ENCODE measurements at places on chromosomes 6 and 20.
A peak's percentile ranks its signal among the peaks of the same experiment; 100 is the strongest.

- ATAC-seq, result no peak
Measured at GRCh38 chr6:72946774-72947173, 278.5 kb downstream of the KHDC1L start.

DNA sequence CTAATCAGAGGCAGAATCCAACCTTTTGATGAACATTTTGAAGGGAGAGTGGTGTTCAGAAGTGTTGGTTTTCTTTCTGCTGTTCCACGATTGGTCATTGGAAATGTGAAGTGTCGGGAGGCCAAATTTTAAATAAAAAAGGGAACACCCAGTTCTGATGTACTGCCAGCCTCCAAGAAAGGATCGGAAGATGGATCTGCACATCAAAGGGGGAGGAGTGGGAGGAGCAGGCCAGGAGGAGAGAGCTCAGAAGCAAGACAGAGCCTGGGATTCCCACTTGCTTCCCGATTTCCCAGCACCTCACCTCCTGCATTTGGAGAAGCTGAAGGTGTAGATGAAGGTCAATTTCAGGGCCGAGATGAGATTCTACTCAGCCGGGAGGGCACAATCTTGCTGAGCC, 55.9 kb upstream of the NAA20 start:
- peak; percentile 90 for ATAC-seq

DNA sequence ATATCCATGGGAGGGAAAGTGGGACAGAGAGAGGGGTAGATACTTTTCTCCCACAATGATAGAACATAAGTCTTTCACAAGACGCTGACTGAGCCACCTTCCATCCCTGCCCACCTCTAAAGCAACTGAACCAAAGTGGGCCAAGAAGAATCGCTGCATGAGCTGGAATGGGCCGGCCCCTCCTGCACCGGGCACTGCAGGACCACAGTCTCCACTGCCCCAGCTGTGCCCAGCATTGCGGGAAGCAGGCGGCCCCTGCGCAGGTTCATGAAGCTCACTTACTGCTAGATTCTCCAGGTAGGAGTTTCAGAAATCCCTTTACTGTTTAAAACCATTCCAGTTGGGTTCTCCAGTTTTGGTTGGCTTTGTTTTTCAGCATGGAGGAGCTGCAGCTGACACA, 32.0 kb upstream of the CST7 start:
- no peak for ATAC-seq

- ATAC-seq, result peak; percentile 90
Measured at GRCh38 chr6:163860287-163861081, 446.0 kb downstream of the QKI start.

GRCh38 chr20:61422636-61423425, 170.8 kb downstream of the CDH4 start:
- no peak for ATAC-seq

GRCh38 chr6:141464490-141464889, 668.2 kb upstream of the GJE1 start:
- peak; percentile 75 for ATAC-seq

GRCh38 chr20:44209686-44210405, 725 bp downstream of the OSER1 start:
- ATAC-seq, result peak; percentile 4

- ATAC-seq, result no peak
Measured at GRCh38 chr20:24665741-24666191, 196.3 kb downstream of the SYNDIG1 start.

DNA sequence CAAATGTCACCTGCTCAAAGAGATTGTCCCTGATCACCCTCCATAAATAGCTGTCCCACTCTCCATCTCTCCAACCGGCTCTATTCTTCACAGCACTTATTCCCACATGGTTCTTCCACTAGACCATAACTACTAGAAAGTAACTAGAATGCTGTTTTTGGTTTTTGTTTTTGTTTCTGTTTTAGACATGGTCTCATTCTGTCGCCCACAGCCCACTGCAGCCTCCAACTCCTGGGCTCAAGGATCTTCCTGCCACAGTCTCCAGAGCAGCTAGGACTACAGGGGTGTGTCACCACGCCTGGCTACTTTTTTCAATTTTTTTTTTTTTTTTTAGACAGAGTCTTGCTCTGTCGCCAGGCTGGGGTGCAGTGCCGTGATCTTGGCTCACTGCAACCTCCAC, 12.2 kb downstream of the MMP24 start:
- no peak for ATAC-seq

GRCh38 chr6:111626441-111626840, 20.8 kb upstream of the TRAF3IP2 start:
- no peak for ATAC-seq

DNA sequence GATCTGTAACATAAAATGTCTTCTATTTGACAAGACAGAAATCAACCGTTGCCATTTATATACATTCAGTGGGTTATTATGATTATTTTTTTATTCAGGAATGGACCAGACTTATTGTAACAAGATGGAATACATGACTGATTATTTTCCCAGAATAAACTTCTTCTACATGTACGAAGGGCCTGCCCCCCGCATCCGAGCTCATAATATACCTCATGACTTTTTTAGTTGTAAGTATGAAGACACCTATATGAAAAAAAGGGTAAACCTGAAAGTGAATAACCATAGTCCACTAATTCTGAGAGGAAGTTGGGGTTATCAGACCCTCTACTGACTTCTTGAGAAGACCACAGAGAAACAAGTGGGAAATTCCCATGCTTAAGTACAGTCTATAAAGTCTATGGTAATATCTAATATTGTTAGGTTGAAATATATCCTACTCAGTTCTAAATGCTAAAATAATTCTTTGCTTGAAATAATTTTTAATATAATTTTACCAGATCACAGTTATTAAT, 15.9 kb downstream of the OR2A4 start:
- no peak for ATAC-seq

GRCh38 chr6:2944405-2945152, 26.8 kb downstream of the SERPINB6 start:
- ATAC-seq, result no peak

DNA sequence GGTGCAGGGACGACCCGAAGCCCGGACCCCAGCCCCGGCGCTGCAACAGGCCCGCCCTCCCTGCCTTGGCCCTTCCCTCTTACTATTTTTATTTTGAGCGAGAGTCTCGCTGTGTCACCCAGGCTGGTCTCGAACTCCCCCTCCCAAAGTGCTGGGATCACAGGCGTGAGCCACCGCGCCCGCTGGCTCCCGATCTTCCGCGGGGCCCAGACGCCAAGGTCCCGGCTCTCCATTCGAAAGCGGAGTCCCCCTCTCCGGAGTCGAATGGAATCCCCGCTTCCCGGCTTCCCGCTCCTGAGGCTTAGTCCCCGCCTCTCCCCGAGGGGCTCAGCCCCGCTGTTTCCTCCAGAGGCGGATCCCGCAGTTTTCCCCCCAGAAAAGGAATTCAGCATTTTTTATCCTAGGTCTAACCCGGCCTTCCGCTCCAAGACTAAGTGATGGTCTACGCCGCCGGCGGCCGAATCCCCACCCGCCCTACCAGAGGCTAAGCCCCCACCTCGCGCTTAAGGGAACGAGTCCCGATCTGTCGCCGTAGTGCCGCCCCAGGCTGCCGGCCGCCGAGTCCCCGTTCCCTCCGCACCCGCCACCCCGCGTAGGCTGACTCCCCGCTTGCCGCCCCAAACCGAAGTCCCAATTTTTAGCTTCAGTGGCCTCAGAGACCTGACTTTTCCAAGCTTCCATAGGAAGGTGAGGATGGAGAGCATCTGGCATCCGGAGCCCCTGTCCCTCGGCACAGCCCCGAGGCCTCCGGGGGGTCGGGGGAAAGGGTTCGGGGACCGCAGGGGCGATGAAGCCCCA, 11.5 kb upstream of the TMC2 start:
- ATAC-seq, result peak; percentile 68

DNA sequence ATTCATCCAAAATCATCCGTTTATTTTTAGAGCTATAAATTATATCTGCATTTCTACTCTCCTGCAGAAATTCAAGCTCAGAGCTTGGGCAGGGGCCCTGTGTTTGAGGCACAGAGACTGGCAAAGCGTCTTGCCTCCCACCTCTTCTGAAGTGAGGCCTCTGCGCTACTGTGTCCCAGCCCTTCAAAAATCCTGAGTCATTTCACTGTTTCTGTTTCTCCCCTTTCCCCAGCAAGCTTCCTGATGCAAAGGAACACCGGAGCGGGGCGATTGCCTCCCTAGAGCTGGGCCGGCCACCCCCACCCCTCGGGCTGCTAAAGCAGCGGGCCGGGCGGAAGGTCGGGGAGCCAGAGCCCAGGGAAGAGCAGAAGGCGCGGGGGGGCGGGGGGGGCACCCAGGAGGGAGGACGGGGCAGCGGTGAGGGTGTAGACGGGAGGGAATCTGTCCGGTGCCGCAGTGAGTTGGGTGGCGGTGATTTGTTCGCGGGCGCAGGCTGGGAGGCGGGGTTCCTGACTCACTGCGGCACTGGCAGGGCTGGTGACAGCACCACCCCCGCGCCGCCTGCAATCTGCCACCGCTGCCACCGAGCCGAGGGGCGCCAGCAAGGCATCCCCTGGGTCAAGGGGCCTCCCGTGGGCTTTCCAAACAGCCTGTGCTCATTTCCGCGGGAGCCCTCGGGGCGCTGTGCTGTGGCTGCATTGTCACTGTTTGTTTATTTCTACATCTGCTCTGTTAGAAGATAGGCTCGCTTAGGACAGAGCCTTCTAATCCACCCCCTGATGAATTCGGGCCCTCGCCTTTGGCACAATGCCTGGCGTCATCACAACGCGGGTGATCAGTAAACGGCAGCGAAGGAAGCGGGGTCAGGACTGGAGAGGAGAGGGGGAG, 46.5 kb upstream of the SNAP25 start:
- ATAC-seq, result peak; percentile 91

GRCh38 chr6:139531148-139532115, 157.0 kb upstream of the CITED2 start:
- ATAC-seq, result peak; percentile 71

GRCh38 chr6:33299237-33299944, 649 bp upstream of the RGL2 start:
- peak; percentile 60 for ATAC-seq

GRCh38 chr20:53569606-53570307, 23.9 kb downstream of the ZNF217 start:
- ATAC-seq, result no peak

DNA sequence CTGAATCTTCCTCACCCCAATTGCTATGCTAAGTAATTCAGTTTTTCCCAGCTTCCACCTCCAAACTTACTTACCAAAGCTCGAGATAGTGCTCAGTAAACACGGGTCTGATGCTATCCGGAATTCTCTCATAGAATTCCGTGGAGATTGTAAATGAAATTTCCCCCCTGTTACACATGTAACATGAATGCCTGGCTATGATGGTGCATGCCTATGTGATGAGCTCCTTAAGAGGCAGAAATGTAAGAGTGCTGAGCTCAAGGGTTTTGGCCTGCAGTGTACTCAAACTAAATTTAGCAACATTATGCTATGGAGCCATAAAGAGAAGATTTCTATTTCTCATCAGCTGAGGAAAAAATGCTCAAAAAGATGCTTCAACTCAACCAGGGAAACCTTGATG, 133.4 kb upstream of the FUT9 start:
- no peak for ATAC-seq

GRCh38 chr6:13273202-13273930, 55.0 kb downstream of the TBC1D7 start:
- ATAC-seq, result no peak

DNA sequence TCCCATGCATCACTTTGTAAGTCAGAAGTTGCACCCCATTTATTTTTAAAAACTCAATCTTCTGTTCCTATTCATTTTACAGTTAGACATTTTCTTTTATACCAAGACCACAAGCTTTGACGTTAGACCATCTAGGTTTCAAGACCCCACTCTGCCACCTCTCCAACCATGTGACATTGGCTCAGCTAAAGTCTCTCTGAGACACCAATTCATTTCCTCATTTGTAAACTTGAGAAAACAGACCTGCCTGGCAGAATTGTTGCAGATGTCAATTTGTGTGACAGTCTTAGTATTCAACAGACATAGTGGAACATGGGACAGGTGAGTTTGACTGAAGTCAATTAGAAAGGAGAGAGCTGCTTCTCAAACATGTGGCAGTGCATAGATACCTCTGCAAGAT, 55.6 kb upstream of the CSE1L start:
- no peak for ATAC-seq

DNA sequence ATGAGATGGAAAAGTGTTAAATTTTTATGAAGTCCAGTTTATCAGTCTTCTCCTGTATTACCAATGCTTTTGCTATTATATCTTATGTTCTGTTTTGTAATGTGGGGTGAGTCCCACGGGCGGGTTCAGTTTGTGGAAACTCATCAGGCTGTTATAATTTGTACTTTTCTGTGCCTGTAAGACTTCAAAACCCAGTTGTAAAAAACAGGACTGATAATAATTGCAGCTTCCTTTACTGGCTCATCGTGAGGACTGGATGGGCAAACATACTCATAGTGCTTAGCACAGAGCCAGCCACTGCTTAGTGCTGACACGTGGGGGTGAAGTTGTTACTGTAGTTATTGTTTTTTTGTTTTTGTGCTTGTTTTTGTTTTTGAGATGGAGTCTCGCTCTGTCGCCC, 45.6 kb downstream of the TGM2 start:
- ATAC-seq, result no peak

DNA sequence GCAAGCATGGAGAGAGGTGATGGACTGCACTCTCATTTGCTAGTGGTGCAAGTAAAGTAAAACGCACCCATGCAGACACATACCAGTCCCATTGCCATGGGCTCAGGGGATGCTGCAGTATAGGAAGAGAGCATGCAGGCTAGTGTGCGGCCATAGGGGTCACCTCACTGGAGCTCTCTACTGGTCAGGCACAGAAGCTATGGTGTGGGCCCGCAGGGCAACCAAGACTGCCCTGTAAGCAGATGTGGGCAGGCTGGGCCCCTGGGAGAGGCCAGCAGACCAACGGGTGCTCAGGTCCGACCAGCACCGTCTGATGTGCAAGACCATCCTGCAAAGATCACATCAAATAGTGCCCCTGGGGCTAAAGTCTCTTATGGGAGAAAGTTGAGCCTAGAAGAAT, 290.7 kb downstream of the HTR1B start:
- no peak for ATAC-seq

- ATAC-seq, result no peak
Measured at GRCh38 chr6:106572436-106572835, 56.9 kb downstream of the RTN4IP1 start.

- ATAC-seq, result no peak
Measured at GRCh38 chr20:51376111-51376510, 166.4 kb downstream of the NFATC2 start.

- peak; percentile 50 for ATAC-seq
Measured at GRCh38 chr6:119158057-119158848, 79.8 kb upstream of the FAM184A start.

- peak; percentile 73 for ATAC-seq
Measured at GRCh38 chr6:90490030-90490716, 96.7 kb downstream of the MAP3K7 start.

DNA sequence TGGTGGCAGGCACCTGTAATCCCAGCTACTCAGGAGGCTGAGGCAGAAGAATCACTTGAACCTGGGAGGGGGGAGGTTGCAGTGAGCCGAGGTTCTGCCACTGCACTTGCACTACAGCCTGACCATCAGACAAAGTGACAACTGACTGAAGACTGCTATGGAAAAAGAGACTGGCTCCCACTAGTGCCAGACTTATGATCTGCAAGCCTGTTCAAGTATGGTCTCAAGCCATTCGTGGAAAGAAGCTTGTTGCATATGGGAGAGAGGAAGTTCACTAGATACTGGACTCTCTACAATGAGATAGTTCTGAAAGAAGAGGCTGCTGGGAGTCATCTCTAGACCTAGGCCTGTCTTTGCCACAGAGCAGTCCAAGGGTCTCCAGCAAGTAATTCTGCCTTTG, 26.7 kb downstream of the MDN1 start:
- no peak for ATAC-seq

- ATAC-seq, result no peak
Measured at GRCh38 chr20:41055679-41056078, 27.1 kb downstream of the TOP1 start.

Data from motor neuron (in vitro differentiated cells).